ENCODE measurements at places on chromosomes 12 and 14.

DNA sequence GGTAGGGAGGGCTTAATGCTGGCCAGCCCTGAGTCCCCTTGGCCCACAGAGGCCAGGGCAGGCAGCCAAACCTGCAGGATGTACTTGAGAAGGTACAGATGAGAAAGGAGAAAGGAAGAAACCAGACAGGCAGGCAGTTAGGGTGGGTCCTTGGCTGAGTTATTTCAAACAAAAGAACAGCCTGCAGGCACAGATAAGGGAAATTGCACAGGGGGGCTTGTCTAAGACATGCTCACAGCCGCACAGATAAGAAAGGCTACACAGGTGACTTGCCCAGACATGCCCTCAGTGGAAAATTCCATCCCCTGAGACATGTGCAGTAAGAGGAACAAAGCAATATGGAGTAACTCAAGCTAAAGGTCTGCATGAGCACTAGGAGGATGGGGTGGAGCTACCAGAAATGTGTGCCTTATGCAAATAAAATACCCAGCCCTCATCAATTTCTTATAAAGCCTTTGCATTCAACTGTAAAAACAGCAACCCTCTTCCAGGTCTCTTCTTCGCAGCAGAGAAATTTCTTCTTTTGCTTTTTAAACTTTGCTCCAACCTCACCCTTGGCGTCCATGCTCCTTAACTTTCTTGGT, 158.2 kb upstream of the RGS6 start:
- no peak for DNase-seq

- no peak for DNase-seq
These were observed 277.9 kb downstream of the CCER1 start for GRCh38 chr12:90677055-90677454.

GRCh38 chr12:130398100-130398848, 60.6 kb downstream of the PIWIL1 start:
- DNase-seq, result no peak

DNA sequence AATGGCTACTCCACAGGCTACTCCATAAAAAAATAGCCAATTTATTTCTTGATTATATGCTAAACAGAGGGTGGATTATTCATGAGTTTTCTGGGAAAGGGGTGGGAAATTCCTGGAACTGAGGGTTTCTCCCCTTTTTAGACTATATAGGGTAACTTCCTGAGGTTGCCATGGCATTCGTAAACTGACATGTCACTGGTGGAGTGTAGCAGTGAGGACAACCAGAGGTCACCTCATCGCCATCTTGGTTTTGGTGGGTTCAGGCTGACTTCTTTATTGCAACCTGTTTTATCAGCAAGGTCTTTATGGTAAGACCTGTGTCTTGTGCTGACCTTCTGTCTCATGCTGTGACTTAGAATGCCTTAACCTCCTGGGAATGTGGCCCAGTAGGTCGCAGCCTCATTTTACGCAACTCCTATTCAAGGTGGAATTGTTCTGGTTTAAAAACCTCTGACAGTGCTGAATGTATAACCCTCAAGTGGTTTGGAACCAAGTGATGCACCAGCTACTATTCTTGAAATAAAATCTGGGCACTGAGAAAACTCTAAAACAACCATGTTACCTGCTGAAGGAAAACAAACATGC, 27.7 kb downstream of the C12orf56 start:
- no peak for DNase-seq

GRCh38 chr12:94550964-94551363, 91.3 kb upstream of the CEP83 start:
- DNase-seq, result no peak

- DNase-seq, result no peak
These were observed 171.4 kb downstream of the KITLG start for GRCh38 chr12:88408823-88409222.

GRCh38 chr12:117124421-117125271, 25.4 kb upstream of the TESC start:
- no peak for DNase-seq
